ENCODE measurements at places on chromosomes 3 and 15. TPM values are rescaled to one million over a fixed set of nuclear protein-coding genes. Genes with fewer than 3 reads are reported as not detected.
A peak's percentile ranks its signal among the peaks of the same experiment; 100 is the strongest.

Gene NDN
- total RNA-seq, result 84.8 TPM

Gene CYP8B1
- total RNA-seq, result not detected

- H3K36me3 ChIP-seq, result no peaks in the 10 kb centered on the region
- H3K4me1 ChIP-seq, result peaks cover 11% of the 10 kb centered on the region
- no peak for DNase-seq
- H3K4me3 ChIP-seq, result no peak overlapping the region
- H3K27ac ChIP-seq, result no peak overlapping the region
- H3K27me3 ChIP-seq, result no peaks in the 10 kb centered on the region
Measured at GRCh38 chr3:172536505-172536904, 13.3 kb upstream of the TNFSF10 start.

- no peaks in the 10 kb centered on the region for H3K27me3 ChIP-seq
- H3K27ac ChIP-seq, result no peak overlapping the region
- no peak overlapping the region for H3K4me3 ChIP-seq
- H3K4me1 ChIP-seq, result peaks cover 25% of the 10 kb centered on the region
Measured at GRCh38 chr15:74402873-74403587, 30.7 kb downstream of the SEMA7A start.

Gene FGF7
- total RNA-seq, result 5.7 TPM

DNA sequence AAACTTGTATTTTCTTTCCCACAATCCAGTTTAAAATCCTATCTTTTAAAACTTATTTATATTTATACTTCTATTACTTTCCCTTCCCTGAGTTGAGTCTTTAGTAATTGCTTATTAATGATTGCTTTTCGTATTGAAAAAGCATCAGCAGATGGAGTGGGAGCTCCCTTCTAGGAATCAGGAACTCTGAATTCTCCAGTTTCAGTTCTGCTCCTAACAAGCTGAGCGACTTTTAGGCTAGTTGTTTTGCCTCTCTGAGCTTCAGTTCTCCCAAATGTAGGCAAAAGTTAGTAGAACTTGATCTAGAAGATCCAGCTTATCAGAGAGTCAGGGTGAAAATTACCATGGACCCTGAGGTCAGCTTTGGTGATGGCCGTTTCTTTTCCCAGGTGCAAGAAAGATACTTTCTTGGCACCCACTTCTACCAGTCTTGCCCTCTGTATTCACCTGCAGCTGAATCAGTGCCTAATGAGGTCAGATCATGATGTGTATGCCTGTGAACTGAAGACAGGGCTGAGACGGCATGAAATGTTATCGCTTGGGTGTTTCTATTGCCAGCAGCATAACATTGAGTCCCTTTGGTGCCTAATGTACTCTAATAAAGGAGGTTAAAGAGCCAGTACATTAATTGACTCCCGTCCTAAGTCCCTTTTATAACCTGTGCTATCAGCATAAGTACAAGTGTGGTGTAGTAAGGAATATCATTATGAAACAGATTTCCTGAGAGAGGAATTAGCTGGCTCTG lies 194.5 kb upstream of the TBC1D5 start:
- H3K27me3 ChIP-seq, result no peaks in the 10 kb centered on the region
- H3K4me3 ChIP-seq, result no peak overlapping the region
- peaks cover 12% of the 10 kb centered on the region for H3K4me1 ChIP-seq
- no peak for DNase-seq
- peaks cover 1% of the 10 kb centered on the region for H3K36me3 ChIP-seq
- H3K27ac ChIP-seq, result no peak overlapping the region

Gene MKRN3
- 0.22 TPM for total RNA-seq

Gene GRM2
- 0.66 TPM for total RNA-seq

Gene TM4SF18
- total RNA-seq, result 0.14 TPM

DNA sequence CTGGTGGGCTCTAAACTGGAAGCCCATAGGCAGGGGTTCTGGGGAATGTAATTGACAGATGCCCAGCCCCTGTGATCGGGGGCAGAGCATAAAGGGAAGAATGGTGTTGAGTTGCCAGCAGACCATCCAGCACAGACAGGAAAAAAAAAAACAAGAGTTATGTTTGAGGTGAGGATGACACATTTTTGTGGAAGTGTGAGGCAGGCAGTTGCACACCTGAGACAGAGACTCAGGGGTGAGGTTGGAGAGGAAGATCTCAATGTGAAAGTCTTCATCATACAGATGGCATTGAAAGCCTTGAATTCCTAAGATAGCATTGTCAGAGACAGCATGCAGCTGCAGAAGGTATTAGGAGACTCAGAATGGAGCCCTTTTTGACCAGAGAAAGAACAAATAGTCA lies 18.6 kb upstream of the ST8SIA2 start:
- H3K27me3 ChIP-seq, result peaks cover 46% of the 10 kb centered on the region
- peaks cover 3% of the 10 kb centered on the region for H3K4me1 ChIP-seq
- no peak for DNase-seq
- H3K36me3 ChIP-seq, result no peaks in the 10 kb centered on the region
- no peak overlapping the region for H3K4me3 ChIP-seq

DNA sequence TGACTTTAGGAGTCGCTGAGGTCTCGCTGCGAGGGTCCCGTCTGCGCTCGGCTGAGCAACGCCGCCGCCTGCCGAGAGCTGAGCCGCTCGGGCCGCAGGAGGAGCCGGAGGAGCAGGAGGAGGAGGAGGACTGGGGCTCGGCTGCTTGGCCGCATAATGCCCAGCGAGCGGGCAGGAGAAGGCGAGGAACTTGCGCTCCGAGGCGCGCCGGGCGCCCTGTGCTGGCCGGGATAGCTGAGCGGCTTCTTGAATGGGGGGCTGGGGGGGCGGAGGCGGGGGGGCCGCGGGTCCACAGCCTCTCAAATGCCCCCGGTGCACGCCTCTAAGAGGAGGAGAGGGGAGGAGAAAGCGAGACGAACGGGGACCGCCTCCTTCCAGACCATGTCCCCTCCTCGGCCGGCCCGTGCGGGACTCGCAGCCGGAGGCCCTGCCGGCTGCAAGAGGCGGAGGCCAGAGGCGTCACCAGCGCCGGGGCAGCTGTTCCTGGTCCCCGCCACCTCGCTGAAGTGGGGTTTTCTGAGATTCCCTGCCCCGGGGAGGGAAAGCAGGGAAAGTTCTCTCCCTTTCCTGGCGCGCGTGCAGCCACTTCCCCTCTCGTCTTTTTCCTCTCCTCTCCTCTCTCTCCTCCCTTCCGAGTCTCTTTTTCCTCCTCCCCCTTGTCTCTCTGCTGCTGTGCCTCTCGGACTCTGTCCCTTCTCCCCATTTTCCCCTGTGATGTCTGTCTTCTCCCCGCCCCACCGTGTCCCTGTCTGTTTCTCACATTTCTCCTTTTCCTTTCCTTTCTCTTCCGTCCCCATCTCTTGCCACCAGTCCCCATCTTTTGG lies at the start of gene ADAMTS9:
TSS of gene ADAMTS9 (minus strand) at position 220 of the 824 bp plus-strand sequence. CDS start 343 bp downstream, outside the sequence.
- no peaks in the 10 kb centered on the region for H3K36me3 ChIP-seq
- peaks cover 40% of the 10 kb centered on the region for H3K27me3 ChIP-seq
- DNase-seq, result peak; percentile 76
- peaks cover 29% of the 10 kb centered on the region for H3K4me1 ChIP-seq

DNA sequence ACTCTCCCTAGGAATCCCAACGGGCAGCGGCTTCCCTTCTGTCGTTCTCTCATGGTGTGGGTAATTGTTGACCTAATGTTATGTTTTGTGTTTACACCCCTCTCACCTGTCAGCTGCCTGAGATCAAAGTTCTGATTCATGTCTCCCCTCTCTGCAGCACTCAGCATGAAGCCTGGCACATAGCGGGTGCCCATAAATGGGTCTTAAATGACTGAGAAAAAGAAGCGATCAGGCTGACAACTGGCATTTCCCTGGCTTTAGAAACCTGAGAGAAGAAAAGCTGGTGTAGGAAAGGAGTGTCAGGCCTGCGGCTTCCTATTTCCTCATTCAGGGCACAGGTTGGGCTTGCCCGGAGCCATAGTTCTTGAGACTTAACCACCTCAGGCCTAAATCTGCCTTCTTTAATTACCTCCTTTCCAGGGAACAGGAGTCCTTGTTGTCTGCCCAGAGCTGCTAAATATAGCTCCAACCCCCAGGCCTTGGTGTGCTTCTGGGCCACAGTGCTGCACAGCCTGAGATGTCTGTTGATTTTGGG lies 31.8 kb downstream of the LPP start:
- H3K4me3 ChIP-seq, result no peak overlapping the region
- H3K27ac ChIP-seq, result peak overlapping the region; percentile 63
- no peaks in the 10 kb centered on the region for H3K27me3 ChIP-seq
- H3K4me1 ChIP-seq, result peaks cover 14% of the 10 kb centered on the region
- no peak for DNase-seq
- peaks cover 3% of the 10 kb centered on the region for H3K36me3 ChIP-seq

GRCh38 chr15:41713047-41713446 lies 52.8 kb downstream of the MGA start:
- H3K4me3 ChIP-seq, result no peak overlapping the region
- no peak overlapping the region for H3K27ac ChIP-seq
- no peaks in the 10 kb centered on the region for H3K27me3 ChIP-seq
- peaks cover 24% of the 10 kb centered on the region for H3K36me3 ChIP-seq
- DNase-seq, result no peak

GRCh38 chr3:172069478-172069877 lies 30.1 kb downstream of the FNDC3B start:
- no peaks in the 10 kb centered on the region for H3K27me3 ChIP-seq
- H3K36me3 ChIP-seq, result peaks cover 3% of the 10 kb centered on the region
- DNase-seq, result no peak
- H3K4me1 ChIP-seq, result peaks cover 59% of the 10 kb centered on the region
- no peak overlapping the region for H3K4me3 ChIP-seq
- H3K27ac ChIP-seq, result peak overlapping the region; percentile 31

GRCh38 chr3:150426292-150426691 lies 18.2 kb downstream of the TSC22D2 start:
- no peaks in the 10 kb centered on the region for H3K27me3 ChIP-seq
- H3K27ac ChIP-seq, result no peak overlapping the region
- H3K4me1 ChIP-seq, result peaks cover 23% of the 10 kb centered on the region
- H3K4me3 ChIP-seq, result no peak overlapping the region
